ENCODE measurements at places on chromosomes 16 and 17. TPM values are rescaled to one million over a fixed set of nuclear protein-coding genes. Genes with fewer than 3 reads are reported as not detected.

The HSPB9 gene
- total RNA-seq: not detected

The PKMYT1 gene
- 21.8 TPM for total RNA-seq

The ARL5C gene
- total RNA-seq: not detected

- DNase-seq: no peak
These were observed 84.6 kb downstream of the C16orf78 start for GRCh38 chr16:49458243-49458642.

The STH gene
- not detected for total RNA-seq

- no peak for DNase-seq
These were observed 5.7 kb downstream of the LAT start for GRCh38 chr16:28990375-28991040.

- no peak for DNase-seq
These were observed 26.9 kb upstream of the SLC38A8 start for GRCh38 chr16:84069540-84069939.

DNA sequence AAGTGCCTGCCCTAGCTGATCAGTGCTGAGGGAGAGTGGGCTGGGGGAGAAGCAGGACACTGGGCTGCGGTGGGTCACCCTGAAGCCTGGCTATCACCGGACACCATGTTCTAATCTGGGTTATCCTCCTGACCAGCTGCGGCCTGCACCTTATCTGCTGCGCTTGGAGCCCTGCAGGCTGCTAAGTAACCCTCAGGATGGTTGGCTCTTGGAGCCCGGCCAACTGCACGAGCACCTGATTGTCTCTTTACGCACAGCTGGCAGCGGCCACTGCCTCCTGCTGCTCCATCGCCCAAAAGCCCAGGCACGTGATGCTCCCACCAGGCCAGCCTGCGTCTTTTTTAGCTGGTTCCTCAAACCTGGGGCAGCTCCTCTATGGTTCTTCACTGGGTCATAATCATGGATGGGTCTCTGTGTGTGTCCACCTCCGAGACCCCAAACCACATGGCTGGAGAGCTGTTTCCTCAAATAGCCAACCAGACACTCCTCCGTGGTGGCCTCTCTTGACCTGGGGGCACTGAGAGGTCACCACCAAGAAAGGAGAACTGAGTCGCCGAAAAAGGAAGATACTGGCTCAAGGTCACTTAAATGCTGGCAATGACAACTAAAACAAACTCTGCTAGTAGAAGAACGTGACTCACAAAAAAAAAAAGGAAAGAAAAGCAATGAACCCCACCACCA lies 21.7 kb downstream of the SPHK1 start:
- DNase-seq: no peak

The HAPSTR1 gene
- 78.9 TPM for total RNA-seq

GRCh38 chr17:61450641-61451537 lies 1.3 kb upstream of the TBX4 start:
- DNase-seq: no peak

The ANKS4B gene
- total RNA-seq: not detected

GRCh38 chr17:79874329-79874981 lies 35.2 kb upstream of the CBX4 start:
- no peak for DNase-seq

DNA sequence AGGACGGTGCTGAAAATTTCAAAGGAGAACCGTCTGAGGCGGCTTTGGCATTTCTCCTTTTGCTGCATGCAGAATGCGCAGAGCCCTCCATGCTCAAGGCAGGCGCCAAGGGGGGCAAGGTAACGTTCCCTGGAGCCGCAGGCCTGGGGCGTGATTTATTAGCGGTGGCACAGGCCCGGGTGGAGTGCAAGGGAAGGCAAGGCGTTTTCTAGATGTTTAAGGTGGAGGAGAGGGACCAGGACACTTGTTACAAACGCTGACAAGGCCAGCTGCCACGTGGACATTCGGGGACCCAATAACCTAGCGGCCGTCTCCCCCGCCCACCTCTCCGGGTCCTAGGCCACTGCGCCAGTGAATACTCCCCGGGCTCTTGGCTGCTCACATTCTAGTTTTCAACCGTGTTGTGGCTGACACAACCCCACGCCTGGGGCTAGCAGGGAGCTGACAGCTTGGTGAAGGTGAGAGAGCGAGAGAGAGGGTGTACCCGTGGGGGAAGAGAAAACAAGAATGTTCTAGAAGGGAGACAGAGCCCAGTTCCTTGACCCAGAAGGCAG lies 250.1 kb downstream of the C16orf95 start:
- no peak for DNase-seq

DNA sequence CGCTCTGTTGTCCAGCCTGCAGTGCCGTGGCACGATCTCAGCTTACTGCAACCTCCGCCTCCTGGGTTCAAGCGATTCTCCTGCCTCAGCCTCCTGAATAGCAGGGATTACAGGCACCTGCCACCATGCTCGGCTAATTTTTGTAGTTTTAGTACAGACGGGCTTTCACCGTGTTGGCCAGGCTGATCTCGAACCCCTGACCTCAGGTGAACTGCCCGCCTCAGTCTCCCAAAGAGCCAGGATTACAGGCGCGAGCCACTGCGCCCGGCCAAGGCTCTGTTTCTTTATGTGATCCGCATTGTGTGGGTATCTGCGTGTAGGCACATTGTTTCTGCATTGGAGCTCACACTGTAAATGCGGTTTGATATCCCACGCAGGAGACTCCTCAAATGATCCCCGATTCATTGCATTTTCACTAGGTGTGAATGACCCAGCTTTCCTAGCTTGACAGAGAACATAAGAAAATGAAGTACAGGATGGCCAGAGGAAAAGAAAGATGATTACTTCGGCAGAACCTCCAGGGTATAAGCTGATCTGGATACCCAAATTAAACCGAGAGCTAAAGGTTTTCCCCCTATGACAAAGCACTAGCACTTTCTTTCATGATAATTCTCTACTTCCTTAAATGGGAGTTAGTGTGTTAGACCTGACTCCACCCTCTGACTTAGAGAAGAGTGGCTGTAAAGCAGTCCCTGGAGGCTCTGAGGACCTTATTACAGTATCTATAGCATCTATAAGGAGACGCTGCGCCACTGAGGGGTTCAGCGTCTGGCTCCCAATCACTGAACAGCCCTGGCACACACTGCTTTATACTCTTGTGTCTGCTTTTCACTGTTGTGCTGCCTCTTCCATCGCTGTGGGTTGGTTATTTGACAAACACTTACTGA lies 17.3 kb downstream of the COTL1 start:
- no peak for DNase-seq
